Fibroblast of mammary gland (primary cell): ENCODE measurements at places on chromosomes 6 and 20.

GRCh38 chr20:58143531-58143930 is 84.9 kb downstream of the ANKRD60 start:
- DNase-seq: no peak

GRCh38 chr20:61042506-61043385 is 209.3 kb upstream of the CDH4 start:
- DNase-seq: peak; percentile 60

DNA sequence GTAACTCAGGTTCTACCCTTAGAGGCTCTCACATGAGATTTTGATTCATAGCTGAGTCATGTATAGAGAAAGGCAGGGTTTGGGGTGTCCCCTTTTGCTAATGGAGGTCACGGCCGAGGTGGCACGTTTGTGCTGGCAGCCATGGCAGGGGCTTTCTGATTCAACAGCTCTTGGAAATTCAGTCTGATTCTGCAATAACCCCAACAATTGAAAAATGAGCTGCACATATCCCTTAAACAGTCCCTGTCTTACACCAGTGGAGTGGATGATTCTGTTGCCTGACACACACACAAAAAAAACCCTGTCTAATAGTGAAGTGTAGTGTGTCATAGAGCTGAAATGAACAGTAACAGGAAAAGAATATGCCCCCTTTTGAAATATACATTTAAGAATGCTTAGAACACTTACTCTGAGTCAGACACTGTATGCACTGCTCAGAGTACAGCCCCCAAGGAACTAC is 40.4 kb upstream of the ARG1 start:
- DNase-seq: no peak

DNA sequence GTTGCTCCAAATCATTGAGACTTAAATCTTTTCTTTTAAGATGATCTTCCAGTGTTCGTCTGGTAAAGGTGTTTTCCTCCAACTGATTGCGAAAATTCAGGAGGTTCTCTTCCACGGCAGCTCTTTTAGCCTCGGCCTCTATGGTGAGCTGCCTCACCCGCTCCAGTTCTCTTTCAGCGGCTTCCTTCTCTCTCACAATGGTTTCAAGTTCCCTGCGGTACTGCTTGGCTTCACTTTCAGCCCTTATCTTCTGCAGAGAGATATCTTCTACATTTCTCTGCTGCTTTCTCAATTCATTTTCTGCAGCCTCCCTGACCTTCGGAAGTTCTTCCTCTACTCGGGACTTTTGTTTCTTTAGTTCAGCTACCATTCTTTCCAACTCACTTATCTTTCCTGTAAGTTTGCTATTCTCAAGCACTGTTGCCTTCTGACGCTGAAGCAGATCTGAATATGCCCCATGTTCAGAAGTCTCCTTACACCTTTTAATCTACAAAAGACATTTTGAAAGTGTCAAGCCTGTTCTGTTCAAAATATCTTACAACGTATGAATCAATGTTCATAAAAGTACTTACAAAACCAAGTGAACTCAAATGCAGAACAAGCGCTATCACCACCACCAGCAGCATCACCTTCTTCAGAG is 22.3 kb downstream of the DST start:
- no peak for DNase-seq

GRCh38 chr6:31055441-31055840 is 45.2 kb downstream of the MUC22 start:
- DNase-seq: no peak

DNA sequence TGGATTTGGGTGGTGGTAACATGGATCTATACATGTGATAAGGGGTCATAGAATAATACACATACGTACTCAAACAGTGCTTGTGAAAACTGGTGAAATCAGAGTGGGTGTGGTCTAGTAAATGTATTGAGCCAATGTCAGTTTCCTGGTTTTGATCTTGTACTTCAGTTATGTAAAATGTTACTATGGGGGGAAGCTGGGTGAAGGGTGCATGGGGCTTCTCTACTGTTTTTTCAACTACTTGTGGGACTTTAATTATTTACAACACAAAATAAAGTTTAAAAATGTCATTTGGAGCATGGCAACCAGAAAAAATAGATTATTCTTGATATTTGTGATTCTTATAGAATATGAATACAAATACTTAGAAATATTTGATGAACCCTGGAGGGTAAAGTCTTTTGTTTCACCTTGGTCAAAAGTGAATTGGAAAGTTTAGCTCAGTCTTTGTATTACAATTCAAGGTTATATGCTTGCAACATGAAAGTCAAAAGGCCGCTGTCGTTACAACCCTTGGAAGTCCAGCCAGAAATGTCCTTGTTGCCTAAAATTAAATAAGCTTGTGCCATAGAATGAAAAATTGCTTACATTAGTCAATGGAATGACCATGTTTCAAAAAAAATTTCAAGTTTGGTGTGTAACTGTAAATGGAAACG is 74.1 kb downstream of the TXNDC5 start:
- DNase-seq: no peak

GRCh38 chr6:156378853-156379252 is 398.3 kb upstream of the ARID1B start:
- no peak for DNase-seq

DNA sequence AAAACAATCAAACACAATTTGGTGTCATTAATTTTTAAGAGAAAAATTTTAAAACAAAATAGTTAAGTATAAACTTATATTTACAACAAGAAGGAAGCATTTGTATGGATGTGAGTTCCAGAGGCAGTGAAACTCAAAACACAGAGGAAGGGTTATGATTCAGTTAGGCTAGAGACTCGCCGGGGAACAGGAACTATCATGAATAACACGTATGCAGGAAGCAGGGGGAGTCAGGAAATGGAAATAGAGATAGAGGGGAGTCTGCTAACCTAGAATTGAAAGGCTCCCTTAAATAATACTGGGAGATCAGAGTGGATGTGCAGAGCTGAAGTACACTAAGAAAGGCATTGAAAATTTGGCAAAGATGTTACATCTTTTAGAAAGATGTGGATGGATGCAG is 14.2 kb upstream of the HLA-DRB1 start:
- no peak for DNase-seq

GRCh38 chr6:144659202-144660182 is 374.4 kb downstream of the UTRN start:
- peak; percentile 54 for DNase-seq

- DNase-seq: no peak
These were observed 333.5 kb upstream of the IRAK1BP1 start for GRCh38 chr6:78533876-78534275.

DNA sequence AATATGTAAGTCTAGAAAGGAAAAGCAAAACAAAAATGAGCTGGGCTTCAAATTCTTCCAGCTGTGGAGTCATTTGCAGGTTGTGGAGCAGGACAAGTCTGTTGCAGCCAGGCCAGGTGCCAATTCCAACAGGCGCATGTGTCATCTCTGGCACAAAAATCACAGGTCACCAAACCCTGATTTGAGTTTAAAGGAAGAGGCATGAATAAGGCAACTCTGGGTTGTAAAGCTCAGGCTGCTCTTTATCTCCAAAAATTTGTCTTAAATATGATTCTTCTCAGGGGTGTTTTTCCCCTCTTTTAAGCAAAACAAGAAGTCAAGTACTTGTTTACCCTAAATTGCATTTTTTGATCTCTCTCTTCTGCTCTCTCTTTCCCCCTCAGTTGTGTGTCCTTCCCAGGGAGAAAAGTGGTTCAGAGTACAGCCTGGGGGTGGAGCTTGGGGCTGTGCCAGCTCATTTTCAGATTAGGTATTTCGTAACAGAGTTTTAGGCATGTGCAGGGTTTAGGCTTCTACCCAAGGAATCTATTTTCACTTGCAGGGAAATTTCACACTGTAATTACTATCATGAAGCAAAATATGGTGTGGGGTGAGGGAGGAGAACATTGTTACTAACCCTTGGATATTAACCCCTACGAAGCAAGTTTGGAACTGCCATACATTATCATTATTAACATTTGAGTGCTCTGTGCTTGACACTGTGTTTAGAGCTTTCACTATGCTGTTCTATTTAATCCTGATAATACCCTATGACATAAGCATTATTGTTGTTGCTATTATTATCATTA is 8.3 kb upstream of the NCOA3 start:
- peak; percentile 77 for DNase-seq

DNA sequence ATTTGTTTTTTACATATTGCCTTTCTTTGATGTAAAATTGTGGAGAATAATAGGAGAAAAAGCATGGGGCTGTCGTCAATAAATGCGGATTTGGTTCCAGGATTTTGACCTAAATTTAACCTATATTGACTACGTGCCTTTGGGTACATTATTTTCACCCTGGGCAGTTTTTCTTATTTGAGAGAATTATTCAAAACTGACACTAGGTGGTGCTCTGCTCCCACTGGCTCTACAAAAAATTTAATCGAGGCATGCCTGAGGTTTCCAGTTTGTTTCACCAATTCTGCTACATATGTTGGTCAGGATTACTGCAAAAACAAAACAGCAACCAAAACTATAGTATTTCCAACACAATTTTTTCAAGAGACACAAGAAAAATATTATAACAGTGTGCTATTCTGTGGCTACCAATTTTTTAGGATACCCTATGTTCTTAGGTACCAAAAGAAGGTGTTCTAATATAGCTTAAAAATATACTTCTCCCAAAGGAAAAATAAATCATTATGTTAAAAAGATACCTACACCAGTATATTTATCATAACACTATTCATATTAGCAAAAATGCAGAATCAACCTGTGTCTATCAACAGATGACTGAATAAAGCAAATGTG is 48.6 kb upstream of the FABP7 start:
- peak; percentile 54 for DNase-seq

GRCh38 chr6:11414176-11414963 is 123.2 kb upstream of the TMEM170B start:
- no peak for DNase-seq

DNA sequence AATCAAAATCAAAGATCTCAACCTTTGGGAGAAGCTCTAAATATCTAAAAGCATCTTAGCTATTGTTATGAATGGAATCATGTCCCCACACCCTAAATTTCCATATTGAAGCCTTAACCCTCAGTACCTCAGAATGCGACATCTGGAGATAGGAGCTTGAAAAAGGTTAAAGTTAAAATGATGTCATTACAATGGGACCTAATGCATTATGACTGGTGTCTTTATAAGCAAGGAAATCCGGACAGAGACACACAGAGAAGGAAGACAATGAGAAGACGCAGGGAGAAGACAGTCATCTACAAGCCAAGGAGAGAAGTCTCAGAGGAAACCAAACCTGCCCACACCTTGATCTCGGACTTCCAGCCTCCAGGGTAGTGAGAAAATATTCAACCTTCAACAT is 46.1 kb downstream of the KIF13A start:
- DNase-seq: no peak

DNA sequence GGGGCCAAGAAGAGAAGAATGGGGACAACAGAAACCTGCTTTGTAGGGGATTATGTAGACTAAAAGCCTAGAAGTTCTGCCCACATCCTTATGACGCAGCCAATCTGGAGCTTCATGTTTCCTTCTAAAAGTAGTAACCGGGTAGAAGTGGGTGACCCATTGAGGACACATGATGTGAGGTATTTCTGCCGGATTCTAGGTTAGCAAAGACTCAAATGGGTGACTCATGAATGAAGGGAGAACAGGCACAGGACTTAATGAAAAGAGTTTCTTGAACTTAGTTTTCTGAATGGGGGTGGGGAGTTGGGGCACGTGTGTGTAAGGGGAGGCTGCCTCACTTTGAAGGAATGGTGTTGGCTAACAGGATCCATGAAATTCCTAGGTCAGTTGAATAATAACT is 68.8 kb downstream of the CDS2 start:
- DNase-seq: peak; percentile 67

- DNase-seq: no peak
These were observed 459.7 kb upstream of the HTR1E start for GRCh38 chr6:86477500-86478148.

GRCh38 chr6:88458662-88459061 is 292.5 kb upstream of the CNR1 start:
- DNase-seq: no peak

- no peak for DNase-seq
These were observed 1286.2 kb upstream of the EYS start for GRCh38 chr6:66993272-66993671.

DNA sequence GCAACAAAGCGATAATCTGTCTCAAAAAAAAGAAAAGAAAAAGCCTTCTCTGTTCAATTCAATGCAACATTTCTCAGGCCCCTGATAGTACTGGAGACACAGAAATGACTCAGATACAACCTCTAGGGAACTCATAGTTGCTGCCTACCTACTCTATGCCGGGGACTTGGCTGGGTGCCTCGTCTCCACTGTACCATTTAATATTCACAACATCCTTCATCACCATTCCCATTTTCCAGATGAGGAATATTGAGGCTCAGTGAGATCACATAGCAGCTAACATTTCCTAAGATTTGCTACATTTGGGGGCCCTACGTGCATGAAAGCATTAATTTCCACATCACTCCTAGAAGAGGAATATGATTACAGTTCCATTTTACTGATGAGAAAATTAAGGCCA is 7.5 kb downstream of the NOL4L start:
- DNase-seq: peak; percentile 59

DNA sequence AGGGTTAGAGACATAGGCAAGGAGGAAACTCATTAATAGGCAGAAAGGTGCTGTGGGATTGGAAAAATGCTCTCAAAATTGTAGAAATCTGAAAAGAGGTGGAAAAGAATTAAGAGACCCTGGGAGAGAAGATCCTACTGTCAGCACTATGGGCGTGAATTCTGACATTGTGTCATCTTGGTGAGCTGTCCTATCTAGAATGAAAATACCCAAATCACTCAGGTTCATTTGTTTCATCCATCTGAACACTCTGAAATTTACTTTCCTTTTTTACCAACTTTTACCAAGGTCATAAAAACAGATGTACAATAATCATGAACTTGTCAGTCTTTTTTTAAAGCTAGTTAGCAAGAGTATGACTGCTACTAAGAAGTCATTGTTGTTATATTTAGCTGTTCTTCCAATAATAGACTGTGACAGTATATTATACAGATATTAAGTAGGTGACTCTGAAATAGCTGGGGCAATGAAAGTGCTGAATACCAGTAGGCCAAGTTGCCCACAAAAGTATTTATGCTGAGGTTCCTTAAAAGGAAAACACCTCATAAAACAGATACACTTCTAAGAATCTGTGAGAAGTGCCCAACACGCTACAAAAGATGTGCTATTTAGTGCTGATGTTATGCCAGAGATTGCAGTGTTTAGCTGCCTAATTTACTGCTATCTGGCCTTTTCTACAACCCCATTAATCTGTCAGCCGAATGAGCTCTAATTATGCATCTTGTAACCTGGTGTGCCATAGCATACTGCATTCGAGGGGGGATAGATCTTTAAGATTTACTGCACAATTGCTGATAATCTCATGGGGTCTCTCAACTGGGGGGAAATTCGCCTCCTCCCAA is 217.5 kb upstream of the SUPT3H start:
- DNase-seq: no peak

- peak; percentile 74 for DNase-seq
These were observed 54.3 kb upstream of the SLC22A16 start for GRCh38 chr6:110530671-110531070.

- peak; percentile 1 for DNase-seq
These were observed 134.5 kb upstream of the HMGN3 start for GRCh38 chr6:79369026-79369425.

GRCh38 chr20:58850693-58851174 is at the start of gene GNAS-AS1:
Gene GNAS-AS1, minus strand, starts transcription at chr20:58850902.
- peak; percentile 89 for DNase-seq

- no peak for DNase-seq
These were observed 188.2 kb downstream of the ZFP64 start for GRCh38 chr20:52003415-52003814.
